ENCODE measurements at places on chromosomes 3 and 15.

GRCh38 chr3:16051691-16052090 is 122.8 kb upstream of the GALNT15 start:
- DNase-seq, result no peak

DNA sequence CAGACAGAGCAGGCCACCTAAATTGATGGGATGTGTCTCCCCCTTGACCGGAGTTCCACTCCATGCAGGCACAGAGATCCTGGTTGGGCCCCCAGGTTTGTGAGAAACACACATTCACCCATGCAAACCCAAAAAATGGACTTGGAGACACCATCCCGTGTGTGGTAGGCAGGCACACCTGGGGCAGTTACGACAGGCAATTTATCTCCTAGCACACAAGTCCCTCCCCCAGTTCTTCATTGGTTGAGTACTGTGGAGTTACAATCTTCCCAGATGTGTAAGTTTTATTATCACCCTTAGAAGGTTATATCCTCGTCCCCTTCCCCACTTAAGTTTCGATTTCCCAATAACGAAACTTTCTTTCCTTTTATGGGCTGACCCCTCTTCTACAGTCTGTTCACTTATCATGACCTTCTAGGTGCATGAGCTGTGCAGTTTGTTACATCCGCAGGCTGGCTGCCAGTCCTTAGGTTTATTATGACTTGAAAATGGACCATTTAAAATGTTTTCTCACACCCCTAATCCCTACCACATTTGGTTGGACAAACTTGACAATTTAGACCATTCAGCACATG is 27.3 kb downstream of the ARL8B start:
- no peak for DNase-seq

GRCh38 chr3:37992271-37993066 is 1.9 kb downstream of the VILL start:
- no peak for DNase-seq

GRCh38 chr3:151301787-151302186 is 14.8 kb downstream of the GPR87 start:
- DNase-seq, result no peak

- DNase-seq, result no peak
Measured at GRCh38 chr3:79297245-79297960, 470.4 kb downstream of the ROBO1 start.

DNA sequence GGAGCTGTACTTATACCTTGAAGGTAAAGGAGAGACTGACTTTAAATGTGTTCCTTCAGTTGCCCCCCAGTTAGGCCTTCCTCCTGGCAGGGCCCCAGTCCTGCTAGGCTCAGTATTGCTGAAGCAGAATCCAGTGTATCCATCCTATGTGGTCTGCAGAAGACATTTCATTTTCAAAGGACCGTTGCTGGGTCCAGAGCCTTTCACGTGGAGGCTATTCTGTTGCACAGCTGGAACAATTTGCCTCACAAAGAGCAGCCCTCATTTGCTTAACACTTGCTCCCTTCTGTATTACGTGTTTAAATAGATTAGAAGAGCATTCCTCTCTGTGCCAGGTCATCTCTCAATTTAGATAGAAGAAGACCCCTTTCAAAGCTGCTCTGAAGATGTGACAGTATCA is 78.9 kb upstream of the CFAP20DC start:
- no peak for DNase-seq

GRCh38 chr15:38187630-38188313 is 64.9 kb upstream of the SPRED1 start:
- no peak for DNase-seq

- no peak for DNase-seq
Measured at GRCh38 chr3:18579661-18580060, 154.5 kb upstream of the SATB1 start.

DNA sequence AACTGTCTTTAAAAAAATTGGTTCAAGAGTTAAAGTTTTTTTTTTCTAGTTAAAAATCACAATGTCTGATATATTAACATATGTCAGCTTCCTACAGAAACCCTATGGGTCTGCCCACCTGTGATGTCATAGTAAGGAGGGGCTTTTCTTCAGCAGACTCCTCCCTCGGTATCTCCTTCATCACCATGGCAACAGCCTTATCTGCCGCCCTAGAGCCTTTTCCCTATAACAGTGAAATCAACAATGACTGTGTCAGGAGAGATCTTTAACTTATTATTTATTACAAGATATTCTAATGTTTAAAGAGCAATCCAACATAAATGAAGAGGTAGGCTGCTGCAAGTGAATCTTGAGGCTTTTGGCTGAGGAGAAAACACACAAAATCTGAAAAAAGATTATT is 138.7 kb downstream of the PEX5L start:
- DNase-seq, result no peak

DNA sequence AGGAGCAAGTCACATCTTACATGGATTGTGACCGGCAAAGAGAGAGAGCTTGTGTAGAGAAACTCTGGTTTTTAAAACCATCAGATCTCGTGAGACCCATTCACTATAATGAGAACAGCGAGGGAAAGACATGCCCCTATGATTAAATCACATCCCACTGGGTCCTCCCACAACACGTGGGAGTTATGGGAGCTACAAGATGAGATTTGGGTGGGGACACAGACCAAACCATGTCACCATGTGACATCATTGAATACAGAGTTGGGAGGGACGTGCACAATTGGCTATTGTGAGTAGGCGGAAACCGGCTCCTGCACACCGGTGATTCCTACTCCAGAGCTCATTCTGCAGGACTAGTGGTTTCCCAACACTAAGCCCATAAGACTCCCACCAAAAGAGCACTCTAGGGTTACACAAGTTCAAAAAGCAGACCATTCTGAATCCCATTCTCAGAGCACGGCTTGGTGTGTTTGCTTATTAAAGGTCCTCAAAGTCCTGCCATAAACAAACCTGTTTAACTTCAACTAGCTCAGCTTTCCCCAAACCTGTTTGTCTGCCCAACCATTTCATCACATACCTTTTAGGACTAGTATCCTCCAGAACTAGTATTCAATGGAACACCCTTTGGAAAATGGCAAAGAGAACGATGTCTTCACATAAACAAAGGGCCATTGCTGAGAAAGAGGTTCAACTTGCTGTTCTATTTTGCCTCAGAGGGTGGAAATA is 167.6 kb downstream of the TLE3 start:
- no peak for DNase-seq

GRCh38 chr15:62565634-62566026 is 400.5 kb upstream of the C2CD4B start:
- DNase-seq, result no peak

DNA sequence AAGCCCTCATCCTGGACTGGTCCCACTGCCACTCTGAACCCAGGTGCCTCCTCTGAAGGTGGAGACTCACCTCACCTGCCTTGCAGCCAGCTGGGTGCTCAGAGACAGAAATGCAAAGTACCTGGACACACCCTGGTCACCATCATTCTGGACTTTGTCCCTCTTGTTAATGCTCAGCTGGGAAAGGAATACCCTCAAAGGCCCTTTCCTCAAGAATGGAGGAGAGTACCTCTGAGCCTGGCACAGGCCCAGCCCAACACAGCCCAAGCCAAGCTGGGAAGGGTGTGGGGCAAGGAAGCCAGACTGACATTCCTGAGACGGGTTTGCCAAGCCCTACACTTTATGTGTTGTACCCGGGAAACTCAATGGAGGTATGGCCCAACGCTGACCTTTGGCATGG is 983 bp upstream of the ALAS1 start:
- no peak for DNase-seq

DNA sequence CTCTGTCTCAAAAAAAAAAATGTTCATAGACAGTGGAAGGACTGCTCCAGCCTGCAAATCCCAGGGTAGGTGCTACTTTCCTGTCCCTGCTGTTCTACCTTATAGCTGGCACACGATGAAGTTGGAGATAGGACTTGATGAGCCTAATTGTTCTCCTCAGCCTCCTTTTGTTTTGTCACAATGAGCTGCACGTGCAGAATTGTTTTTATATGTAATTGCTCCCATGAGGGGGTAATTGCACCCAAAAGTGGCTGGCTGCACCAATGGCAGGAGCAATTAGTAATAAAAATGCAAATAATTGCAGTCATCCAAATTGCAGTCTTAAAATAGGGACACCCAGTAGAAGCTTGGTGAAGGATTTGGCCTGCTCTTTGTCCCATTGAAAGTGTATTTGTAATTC is 63.0 kb upstream of the PFN2 start:
- DNase-seq, result no peak

DNA sequence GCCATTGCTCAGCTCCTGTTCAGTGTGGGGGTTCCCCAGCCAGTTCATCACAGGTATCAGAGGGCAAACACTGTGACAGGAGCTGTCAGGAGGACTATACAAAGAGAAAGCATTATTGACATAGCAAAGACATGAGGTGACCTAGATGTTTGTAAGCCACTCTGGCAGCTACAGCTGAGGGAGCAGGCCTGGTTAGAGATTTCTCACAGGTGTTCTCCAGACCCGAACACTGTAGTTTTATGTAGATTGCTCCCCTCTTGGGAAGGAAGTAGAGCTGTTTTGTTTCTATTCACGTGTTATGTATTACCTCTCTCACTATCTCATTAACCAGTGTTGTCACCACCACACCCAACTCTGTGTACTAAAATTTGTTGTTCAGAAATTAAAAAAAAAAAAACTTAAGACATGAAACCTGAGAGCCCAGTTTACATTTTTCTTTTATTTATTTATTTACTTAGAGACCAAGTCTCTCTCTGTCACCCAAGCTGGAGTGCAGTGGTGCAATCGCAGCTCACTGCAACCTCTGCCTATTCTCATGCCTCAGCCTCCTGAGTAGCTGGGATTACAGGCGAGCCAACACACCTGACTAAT is 123.7 kb downstream of the RBPMS2 start:
- DNase-seq, result peak; percentile 6

GRCh38 chr3:154195620-154196356 is 74.6 kb downstream of the ARHGEF26 start:
- no peak for DNase-seq

DNA sequence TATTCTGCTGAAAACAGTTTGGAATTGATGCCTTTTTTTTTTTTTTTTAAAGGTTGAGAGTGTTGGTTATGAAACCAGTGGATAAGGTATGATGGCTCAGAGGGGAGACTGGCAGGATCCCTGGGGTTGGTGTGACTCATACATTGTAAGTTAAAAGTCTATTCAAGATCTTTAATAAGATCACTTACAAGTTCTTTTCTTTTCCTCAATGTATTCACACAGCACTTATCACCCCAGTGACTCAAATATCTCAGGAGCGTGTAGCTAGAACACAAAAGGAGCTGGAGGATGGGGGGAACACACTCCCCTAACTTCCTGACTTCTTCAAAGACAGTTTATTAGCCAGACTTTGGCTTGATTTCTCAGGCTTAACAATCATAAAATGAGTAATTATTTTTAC is 285.3 kb downstream of the SV2B start:
- DNase-seq, result no peak

DNA sequence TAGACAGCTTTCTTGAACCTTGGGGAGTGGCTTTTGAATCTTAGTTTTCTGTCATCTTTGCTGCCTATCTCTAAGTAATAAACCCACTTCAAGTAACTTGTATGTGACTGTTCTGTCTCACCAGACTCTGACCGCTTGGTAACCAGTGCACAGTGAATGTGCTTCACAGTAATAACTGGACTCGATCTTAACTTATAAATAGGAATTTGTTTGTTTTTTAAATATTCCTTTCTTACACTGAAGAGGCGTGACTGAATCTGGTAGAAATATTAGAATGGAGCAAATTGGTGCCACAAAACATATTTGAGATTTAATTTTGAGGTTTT is 318.0 kb downstream of the GBE1 start:
- no peak for DNase-seq

DNA sequence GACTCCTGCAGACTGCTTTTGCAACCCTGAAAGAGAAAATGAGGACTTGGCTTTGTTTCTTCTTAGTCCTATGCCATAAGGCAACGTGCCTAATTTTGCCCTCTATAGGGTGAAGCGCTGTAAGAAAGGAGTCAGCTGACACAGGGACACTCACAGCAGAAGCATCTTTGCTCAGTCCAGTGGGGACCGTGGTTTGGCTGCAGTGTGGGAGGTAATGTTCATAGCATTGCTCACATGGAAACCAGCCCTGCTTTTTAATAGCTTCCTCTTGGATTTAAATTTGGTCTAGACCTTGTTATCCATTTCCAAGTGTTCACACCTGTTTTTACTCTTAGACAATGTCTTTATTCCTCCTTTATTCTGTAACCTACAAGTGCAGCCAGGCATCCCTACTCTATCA is 1032.1 kb downstream of the NTRK3 start:
- no peak for DNase-seq

- no peak for DNase-seq
Measured at GRCh38 chr3:46986782-46987310, 7.4 kb downstream of the NBEAL2 start.
